ENCODE measurements at places on chromosomes 6 and 20.

DNA sequence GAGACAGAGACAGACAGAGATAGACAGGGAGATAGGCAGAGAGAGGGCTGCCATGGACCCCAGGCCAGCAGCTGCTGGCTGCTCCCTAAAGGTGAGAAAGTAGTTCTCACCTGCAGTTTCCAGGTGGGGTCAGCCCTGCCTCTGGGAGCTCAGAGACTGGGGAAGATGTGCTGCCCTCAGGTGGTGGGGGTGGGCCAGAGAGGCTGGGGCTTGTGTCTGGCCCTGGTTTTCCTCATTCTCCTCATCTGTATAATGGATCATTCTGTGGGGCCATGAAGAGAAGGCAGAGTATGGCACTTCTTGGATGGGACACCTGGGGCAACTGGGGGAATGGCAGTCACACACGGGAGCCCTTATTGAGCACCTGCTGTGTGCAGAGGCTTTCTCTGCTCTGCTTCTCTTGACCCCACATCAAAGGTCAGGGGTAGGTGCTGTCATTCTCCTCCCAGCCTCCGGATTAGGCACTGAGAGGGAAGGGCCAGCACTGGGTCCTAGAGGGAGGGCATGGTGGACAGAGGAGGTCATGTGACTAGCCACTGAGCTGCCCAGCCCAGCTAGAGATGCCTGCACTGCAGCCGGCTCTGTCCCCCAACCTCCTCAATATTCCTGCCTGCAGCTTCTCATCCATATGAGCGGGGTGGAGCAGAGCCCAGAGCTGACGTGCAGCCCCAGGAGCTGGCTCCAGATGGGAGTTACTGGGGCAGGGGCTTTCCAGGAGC is 4.1 kb downstream of the ANGPT4 start:
- DNase-seq = no peak

DNA sequence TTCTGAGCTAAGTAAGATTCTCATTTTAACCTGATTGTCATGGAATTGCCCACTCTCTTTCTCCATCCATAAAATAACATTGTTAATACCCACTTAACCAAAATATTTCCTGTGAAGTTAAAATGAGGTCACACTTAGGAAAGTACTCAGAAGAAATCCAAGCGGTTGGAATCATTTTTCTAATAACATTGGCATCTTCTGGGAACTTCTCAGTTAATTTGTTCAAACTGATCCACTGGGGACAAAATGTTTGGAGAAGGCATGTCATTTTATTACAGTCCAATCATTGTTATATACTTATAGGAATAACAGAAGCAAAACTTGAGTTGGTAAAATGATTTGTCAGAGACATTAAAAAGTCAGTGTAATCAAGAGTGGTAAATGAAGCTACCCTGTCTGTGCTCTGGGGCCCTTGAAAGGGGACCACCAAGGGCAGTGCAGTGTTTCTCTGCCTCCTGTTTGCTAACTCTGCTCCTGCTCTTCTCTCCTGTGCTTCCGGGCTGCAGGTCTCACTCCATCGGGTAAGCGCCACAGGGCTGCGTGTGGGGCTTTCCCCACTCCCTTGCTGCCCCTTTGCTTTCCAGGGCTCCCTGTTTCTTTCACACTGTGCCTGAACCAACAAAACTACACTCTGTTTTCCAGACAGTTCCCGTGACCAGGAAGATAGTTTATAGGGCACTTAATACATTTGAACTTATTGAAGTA is 50.1 kb downstream of the HDDC2 start:
- DNase-seq = peak; percentile 24

- DNase-seq = no peak
Observed at GRCh38 chr6:118578617-118579016, 30.5 kb downstream of the PLN start.

DNA sequence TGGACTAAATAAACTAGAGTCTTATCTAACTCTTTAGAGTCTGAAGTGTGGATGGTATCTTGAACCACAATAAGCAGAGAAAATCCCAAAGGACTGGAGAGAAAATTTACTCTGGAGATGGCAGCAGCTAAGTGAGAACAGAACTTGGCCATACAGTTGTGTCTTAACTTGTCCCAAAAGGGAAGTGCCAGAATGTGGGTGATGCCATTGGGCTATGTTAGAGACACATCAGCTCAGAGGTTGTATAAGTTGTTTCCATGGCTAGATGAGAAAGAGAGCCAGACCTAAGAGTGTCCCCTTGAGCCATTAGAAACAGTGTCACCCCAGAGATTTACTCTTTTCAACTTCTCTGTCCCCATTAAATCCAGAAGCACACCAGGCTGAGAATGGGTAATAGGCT is 36.2 kb downstream of the FOXO3 start:
- no peak for DNase-seq

DNA sequence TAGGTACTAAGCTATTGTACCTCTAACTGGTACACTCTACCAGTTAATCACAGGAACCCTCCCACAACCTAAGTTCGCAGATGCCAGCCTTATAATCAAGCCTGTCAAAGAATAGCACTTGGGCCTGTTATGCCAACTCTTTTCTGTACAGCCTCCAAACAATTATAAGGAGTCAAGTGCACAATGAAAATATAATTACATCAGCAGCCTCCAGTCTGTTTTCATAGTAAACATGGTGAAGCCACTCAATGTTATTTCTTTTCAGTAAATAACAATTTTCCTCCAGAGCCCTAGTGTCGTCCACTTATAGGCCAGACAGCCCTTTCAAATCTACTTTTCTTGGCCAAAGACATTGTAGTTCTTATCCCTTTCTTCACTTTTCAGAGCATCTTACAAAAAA is 82.7 kb upstream of the CARMIL1 start:
- no peak for DNase-seq

DNA sequence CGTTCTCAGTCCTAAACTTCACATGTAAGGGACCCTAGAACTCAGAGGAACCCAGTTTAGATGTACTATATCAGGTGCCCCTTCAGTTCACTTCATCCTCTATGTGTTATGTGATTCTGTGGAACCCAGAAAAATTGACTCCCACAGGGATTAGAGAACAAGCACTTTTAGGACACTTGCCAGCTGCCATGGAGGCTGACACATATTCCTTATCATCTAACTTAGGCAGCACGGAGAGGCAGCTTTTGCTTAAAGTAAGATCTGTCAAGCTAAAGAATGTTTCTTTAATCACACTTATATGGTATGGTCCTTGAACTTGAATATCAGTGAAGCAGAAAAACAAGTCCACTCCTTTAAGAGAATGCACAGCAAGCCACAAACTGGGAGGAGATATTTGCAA is 701.5 kb upstream of the ID4 start:
- DNase-seq = no peak

DNA sequence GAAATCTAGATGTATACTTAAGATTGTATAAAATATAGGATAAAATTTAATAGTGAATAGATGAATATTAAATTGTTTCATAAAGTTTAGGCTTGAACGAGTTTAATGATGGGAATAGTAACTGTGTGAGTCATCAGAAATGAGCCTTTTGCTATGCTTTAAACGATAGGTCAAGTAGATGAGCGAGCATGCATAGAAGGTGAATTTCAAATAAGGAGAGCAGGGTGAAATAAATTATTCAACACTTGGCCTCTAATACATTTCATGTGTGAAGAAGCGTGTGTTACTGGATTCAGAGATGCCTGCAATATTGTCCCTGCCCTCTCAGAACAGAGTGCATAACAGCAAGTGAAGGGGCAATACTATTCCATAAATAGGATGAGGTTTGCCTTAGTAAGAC is 74.4 kb upstream of the EYA4 start:
- no peak for DNase-seq

GRCh38 chr6:47376930-47377329 is 67.2 kb upstream of the TNFRSF21 start:
- no peak for DNase-seq

GRCh38 chr6:155014670-155015300 is 19.7 kb downstream of the TIAM2 start:
- DNase-seq = peak; percentile 77

DNA sequence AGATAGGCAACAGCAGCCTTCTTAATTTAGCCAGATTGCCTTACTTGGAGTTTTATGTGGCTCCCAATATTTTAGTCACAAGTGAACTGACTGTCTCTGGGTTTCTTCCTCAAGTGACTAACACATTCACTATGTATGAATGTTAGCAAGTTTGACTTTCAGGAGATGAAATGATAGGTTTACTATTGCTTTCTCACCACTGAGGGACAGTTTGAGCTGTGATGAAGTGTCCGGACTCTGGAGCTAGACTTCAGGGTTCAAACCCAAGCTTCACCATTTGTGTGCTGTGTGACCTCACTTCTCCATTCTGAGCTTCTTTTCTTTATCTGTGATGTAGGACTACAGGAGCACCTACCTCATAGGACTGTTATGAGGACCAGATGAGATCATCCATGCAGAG is 8.2 kb downstream of the DHX35 start:
- peak; percentile 84 for DNase-seq

DNA sequence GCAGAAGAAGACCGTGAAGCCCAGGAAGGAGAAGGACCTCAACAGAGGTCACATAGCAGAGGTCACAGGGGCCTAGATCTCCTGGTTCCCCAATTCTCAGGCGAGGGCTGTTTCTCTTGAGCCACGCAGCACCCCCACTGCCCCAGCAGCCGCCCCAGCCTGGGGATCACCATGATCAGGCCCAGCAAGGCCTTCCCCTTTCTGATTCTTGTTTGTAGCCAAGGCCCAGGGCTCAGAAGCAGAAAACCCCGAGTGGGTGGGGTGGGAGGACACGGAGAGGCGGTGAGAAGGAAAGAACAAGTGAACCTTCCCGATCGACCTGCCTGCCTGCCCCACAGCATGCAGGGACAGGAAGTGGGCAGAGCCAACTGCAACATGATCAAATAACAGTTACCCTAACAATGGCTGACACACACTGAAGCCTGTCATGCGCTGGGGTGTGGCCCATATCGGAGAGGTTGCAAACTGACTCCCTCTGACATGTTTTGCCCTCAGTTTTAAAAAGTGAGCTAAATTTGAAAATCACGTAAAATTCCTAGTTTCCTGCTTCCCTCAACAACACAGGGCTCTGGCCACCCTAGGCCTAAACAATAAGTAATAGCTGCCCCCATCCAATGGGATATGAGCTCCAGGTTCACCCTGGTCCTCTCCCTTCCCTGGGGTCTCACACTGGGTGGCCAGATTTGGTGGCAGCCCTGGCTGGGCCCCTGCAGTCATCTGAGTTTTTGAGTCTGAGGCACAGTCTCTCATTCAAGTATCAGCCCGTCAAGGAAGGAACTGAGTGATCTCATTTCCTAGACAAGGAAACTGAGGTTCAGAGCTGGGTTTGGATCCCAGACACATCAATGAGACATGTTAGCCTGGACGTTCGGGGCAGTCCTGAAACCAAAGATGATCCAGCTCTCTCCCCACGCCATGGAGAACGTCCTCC is 6.5 kb downstream of the PEDS1 start:
- no peak for DNase-seq

DNA sequence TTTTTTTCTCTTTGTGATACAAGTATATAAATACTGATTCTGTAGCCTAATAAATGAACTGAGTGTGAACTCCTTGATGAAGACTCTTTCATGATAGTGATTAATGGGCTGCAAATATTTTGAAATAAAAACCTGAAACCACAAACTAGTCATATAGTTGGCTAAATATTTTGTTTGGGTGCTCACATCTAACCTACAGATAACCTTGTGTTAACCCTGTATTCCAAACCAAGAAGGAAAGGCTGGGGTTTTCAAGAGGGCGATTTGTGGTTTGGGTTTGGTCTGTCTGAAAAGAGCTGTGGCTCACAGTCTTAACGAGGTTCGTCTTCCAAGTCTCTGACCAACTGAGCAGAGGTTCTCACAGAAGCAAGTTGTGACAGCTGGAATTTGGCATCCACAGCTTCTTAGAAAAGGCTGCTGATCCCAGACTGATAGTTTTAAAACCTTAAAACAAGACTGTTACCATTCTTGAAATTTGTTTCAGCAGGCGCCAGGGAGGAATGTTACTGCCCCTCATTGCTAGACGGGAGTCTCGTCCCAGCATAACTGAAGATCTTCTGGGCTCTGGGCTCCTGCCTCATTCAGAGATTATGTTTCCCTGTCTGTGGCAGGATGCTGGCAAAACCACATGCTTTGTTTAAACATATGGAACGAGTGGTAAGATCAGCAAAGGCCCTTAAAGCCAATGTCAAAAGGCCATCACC is 736.4 kb upstream of the MARCKS start:
- peak; percentile 100 for DNase-seq

DNA sequence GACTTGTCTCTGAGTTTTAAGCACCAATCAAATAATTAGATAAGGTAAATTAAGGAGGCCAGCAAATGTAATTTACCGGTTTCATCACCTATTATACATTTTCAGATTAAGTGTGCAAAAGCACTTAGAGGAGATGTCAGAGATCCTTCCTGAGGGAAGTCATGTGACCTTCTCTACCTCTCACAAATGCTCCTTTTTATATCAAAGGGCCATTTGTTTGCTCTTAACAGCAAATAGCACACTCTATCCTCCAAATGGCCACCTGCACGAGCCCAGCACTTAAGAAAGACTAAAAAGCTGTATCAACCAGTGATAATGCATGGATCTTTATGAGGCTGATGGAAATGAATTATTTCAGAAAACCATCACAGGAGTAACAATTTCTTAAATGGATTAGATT is 149.4 kb downstream of the ELOVL4 start:
- DNase-seq = no peak

GRCh38 chr20:63180569-63181185 is 35.3 kb downstream of the YTHDF1 start:
- DNase-seq = no peak

DNA sequence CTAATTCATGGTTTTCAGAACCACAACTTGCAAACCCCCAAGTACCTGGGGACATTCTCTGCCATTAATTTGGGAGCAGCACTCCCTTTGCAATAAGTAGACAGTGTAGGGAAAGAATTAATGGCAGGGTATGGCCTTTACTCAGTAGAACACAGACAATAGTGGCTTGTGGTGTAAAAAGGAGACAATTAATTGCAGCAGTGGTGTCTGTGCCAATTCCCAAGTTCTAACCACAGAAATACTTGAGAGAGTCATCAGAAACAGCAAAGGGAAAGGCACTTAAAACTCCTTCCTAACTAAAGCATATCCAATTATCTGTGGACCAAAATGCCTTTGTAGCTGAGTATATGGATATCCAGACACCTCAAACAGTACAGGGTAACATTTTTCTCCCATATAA is 257.6 kb upstream of the POU3F2 start:
- peak; percentile 72 for DNase-seq

DNA sequence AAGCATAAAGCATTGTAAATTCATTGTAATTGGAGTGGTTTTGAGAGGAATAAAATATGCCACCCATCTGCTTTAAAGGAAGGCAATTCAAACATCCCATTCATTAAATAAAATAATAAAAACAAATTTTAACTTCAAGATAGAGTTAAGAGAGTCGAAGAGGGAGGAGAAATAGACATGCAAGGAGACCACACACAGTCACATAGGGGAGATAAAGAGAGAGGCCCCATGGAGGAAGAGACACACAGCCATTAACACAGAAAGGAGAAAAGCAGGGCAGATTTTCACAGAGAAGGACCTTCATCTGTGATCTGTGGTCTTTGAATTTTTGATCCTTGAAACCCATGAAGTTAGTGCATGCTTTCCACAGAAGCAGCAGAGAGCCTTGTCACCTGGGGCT is 214.3 kb upstream of the TCF21 start:
- no peak for DNase-seq

DNA sequence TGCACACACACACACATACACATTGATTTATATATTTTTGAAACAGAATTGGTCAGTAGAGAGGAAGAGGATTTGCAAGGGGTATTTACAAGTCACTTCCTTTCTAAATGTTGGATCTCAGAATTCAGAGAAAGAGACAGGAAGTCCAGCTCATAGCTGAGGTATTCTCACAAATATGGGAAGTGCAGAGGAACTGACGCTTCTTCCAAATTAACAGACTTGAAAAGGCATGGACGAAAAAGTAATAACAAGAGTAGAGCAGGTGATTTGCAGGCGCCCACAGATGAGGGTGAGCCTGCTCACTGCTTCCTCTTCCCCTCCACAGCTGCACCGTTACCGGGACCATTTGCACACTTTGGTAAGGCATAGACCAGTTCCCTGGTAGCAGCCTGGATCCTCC is 246.4 kb downstream of the PHACTR1 start:
- no peak for DNase-seq

Measured in fibroblast of upper back skin (primary cell).